ENCODE measurements at places on chromosomes 11 and 22. TPM values are rescaled to one million over a fixed set of nuclear protein-coding genes. Genes with fewer than 3 reads are reported as not detected.

Gene RAG2
- total RNA-seq, result not detected

Gene MUC6
- not detected for total RNA-seq

Gene LINC01488
- total RNA-seq, result not detected

Gene NRIP3
- total RNA-seq, result 16.6 TPM

Gene BLID
- 20.0 TPM for total RNA-seq

Gene MMP13
- not detected for total RNA-seq

Gene PNPLA5
- not detected for total RNA-seq

Gene NAALAD2
- total RNA-seq, result 0.85 TPM

Gene MS4A15
- not detected for total RNA-seq

Gene GUCY1A2
- total RNA-seq, result 2.5 TPM

Gene KRTAP5-8
- total RNA-seq, result not detected
